ENCODE measurements at places on chromosomes 5 and 9.

GRCh38 chr9:6123416-6123815 is 92.2 kb upstream of the IL33 start:
- H3K27ac ChIP-seq: no peak overlapping the region
- H3K4me1 ChIP-seq: no peaks in the 10 kb centered on the region
- H3K36me3 ChIP-seq: no peaks in the 10 kb centered on the region
- peaks cover 5% of the 10 kb centered on the region for H3K27me3 ChIP-seq
- H3K4me3 ChIP-seq: no peak overlapping the region

GRCh38 chr5:15013654-15014463 is 142.3 kb upstream of the ANKH start:
- no peak overlapping the region for H3K27ac ChIP-seq
- H3K27me3 ChIP-seq: no peaks in the 10 kb centered on the region
- no peaks in the 10 kb centered on the region for H3K36me3 ChIP-seq
- H3K4me1 ChIP-seq: no peaks in the 10 kb centered on the region

DNA sequence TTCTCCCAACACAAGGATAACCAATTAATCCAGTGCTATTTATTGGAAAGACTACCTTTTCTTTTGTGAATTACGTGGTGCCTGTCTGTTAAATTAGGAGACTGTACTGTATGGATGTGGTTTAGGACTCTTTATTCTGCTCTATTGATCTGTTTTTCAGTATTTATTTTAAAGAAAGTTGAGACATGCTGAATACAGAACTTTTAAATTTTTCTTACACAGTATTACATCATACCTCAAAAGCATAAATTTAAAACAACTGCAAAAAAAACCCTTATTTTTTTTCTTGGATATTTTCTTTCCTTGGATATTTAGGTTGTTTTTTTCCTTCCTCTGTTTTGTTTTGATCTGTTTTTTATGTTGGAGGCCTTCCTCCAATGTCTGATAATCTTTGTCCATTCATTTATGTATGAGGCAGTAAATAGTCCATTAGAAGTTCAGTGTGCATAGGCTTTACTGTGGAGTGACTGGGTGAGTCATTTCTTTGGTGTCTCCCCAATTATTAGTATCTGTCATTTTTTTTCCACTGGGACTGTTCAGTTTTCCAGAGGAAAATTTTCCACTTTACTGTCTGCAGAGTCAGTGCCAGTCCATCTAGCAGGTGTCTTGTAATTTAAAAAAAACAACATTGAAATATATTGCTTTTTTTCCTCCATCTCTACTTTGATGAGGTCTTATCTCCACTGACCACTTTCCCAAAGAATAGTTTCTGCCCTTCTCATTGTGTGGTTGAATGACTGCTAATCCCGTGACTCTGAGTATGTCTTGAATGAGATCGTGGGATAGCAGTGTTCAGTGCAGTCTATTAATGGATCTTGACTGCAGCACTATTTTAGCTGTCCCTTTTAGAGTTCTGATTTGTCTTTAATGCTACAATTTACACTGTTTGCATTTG is 15.2 kb downstream of the CYSTM1 start:
- no peak for DNase-seq
- no peaks in the 10 kb centered on the region for H3K36me3 ChIP-seq
- H3K4me3 ChIP-seq: no peak overlapping the region
- H3K27ac ChIP-seq: no peak overlapping the region
- peaks cover 25% of the 10 kb centered on the region for H3K4me1 ChIP-seq
- H3K27me3 ChIP-seq: no peaks in the 10 kb centered on the region

DNA sequence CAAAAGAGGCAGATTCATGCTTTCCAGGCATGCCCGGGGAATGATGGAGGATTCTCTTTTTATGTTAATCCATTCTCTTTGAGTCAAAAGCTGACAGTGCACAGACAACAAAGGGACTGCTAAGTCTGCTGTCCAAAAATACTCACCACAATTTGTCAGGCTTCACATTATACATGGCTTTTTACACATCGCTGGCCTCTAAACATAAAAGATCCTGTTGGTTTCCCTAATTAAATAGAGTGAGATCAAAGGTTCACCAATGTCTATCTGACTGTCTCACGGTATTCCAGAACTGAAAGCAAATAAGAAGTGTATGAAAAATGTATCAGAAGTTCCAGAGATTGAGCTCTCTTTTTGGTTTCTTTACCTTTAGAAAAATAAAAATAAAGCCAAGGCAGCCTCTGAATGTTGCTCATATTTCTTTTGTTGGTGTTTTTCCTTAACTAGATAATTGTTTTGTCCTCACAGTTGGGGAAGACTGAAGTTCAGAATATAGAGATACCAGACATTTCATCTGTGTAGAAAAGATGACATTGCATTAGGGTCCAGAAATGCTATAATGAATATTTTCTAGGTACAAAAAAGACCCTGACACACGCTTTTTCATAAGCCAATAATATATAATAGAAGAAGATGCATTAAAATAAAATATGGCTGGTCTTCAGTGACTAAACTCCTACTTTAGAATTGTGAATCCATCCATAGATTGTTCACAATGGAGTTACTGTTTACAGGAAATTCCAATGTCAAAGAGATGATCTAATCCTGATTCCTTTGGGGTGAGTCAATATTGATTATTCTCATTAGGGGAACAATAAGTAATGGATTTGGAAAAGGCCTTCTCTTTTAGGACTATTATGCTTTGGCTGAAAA is 688.2 kb upstream of the CDH6 start:
- no peaks in the 10 kb centered on the region for H3K27me3 ChIP-seq
- H3K27ac ChIP-seq: no peak overlapping the region
- H3K4me3 ChIP-seq: no peak overlapping the region

DNA sequence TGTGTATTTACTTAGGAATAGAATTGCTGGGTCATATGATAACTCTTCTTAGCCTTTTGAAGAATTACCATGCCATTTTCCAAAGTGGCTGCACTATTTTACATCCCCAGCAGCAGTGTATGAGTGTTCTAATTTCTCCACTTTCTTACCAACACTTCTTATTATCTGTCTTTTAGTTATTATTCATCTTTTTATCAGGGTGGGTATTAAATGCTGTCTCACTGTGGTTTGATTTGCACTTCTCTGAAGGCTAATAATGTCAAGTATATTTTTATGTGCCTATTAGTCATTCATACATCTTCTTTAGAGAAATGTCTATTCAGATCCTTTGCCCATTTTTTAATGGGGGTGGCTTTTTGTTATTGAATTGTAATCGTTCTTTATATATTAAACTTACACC is 36.8 kb downstream of the SLC1A3 start:
- H3K4me3 ChIP-seq: no peak overlapping the region
- no peak overlapping the region for H3K27ac ChIP-seq
- no peaks in the 10 kb centered on the region for H3K36me3 ChIP-seq

GRCh38 chr5:92945605-92946097 is 635.4 kb downstream of the NR2F1-AS1 start:
- no peak for DNase-seq
- no peaks in the 10 kb centered on the region for H3K4me1 ChIP-seq
- no peak overlapping the region for H3K4me3 ChIP-seq
- H3K27ac ChIP-seq: no peak overlapping the region
- H3K27me3 ChIP-seq: no peaks in the 10 kb centered on the region

- no peaks in the 10 kb centered on the region for H3K36me3 ChIP-seq
- DNase-seq: no peak
- no peaks in the 10 kb centered on the region for H3K27me3 ChIP-seq
- H3K27ac ChIP-seq: no peak overlapping the region
- H3K4me1 ChIP-seq: peaks cover 5% of the 10 kb centered on the region
- no peak overlapping the region for H3K4me3 ChIP-seq
These were observed 93.4 kb downstream of the UNC13B start for GRCh38 chr9:35254984-35255857.

DNA sequence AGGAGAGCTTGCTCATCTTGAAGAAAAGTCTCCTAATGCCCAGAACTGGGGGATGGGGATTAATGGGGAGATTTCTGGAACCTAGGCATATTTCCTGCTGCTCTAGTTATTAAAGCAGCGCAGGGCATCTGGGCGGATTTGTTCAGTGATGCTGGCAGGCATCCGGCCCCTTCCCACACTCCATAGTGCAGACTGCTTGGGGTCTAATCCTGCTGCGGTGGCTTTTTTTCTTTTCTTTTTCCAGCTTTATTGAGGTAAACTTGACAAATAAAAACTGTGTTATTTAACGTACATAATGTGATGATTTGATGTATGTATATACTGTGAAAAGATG is 30.7 kb downstream of the PPARGC1B start:
- peaks cover 12% of the 10 kb centered on the region for H3K36me3 ChIP-seq
- H3K4me3 ChIP-seq: no peak overlapping the region
- H3K4me1 ChIP-seq: no peaks in the 10 kb centered on the region
- H3K27me3 ChIP-seq: no peaks in the 10 kb centered on the region

DNA sequence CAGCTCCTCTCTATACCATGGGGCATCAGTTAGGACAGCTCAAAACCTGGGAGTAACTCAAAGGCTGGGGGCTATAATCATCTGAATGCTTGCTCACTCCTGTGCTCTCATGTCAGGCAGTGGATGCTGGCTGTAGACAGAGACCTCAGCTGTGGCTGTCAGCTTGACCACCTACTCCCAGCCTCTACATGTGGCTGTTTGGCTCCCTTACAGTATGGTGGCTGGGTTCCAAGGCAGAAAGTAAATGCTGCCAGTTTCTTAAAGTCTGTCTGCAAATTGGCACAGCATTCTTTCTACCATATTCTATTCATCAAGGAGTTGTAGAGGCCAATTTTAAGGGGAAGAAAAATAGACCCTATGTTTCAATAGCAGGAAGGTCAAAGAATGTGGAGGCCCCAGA is 66.9 kb downstream of the TMC1 start:
- peak overlapping the region; percentile 23 for H3K27ac ChIP-seq
- H3K4me3 ChIP-seq: no peak overlapping the region
- no peak for DNase-seq
- peaks cover 85% of the 10 kb centered on the region for H3K4me1 ChIP-seq

GRCh38 chr5:14156650-14157492 is 13.7 kb downstream of the TRIO start:
- no peaks in the 10 kb centered on the region for H3K36me3 ChIP-seq
- no peak overlapping the region for H3K4me3 ChIP-seq
- peaks cover 42% of the 10 kb centered on the region for H3K4me1 ChIP-seq
- DNase-seq: peak; percentile 27
- no peaks in the 10 kb centered on the region for H3K27me3 ChIP-seq
- H3K27ac ChIP-seq: no peak overlapping the region

GRCh38 chr5:148499452-148499851 is 115.7 kb downstream of the FBXO38 start:
- no peaks in the 10 kb centered on the region for H3K27me3 ChIP-seq
- DNase-seq: no peak
- H3K36me3 ChIP-seq: no peaks in the 10 kb centered on the region
- H3K27ac ChIP-seq: no peak overlapping the region

- H3K4me3 ChIP-seq: no peak overlapping the region
- H3K27me3 ChIP-seq: no peaks in the 10 kb centered on the region
- no peak for DNase-seq
- no peaks in the 10 kb centered on the region for H3K36me3 ChIP-seq
These were observed 55.1 kb downstream of the LHFPL2 start for GRCh38 chr5:78593465-78593864.

DNA sequence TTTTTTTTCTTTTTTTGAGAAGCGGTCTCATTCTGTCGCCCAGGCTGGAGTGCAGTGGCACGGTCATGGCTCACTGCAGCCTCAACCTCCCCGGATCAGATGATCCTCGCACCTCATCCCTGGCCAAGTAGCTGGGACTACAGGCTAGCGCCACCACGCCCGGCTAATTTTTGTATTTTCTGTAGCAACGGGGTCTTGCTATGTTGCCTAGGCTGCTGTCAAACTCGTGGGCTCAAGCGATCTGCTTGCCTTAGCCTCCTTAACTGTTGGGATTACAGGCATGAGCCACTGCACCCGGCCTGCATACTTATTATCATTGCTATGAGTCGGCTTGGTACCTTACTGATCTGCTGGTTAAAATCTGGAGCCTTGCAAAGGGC is 790 bp upstream of the IARS1 start:
- H3K36me3 ChIP-seq: peaks cover 34% of the 10 kb centered on the region
- peak overlapping the region; percentile 73 for H3K27ac ChIP-seq
- DNase-seq: no peak
- no peaks in the 10 kb centered on the region for H3K27me3 ChIP-seq
- peak overlapping the region; percentile 79 for H3K4me3 ChIP-seq

- DNase-seq: peak; percentile 4
- peak overlapping the region; percentile 91 for H3K27ac ChIP-seq
- H3K4me3 ChIP-seq: no peak overlapping the region
These were observed 934 bp upstream of the FCN1 start for GRCh38 chr9:134918646-134919045.

DNA sequence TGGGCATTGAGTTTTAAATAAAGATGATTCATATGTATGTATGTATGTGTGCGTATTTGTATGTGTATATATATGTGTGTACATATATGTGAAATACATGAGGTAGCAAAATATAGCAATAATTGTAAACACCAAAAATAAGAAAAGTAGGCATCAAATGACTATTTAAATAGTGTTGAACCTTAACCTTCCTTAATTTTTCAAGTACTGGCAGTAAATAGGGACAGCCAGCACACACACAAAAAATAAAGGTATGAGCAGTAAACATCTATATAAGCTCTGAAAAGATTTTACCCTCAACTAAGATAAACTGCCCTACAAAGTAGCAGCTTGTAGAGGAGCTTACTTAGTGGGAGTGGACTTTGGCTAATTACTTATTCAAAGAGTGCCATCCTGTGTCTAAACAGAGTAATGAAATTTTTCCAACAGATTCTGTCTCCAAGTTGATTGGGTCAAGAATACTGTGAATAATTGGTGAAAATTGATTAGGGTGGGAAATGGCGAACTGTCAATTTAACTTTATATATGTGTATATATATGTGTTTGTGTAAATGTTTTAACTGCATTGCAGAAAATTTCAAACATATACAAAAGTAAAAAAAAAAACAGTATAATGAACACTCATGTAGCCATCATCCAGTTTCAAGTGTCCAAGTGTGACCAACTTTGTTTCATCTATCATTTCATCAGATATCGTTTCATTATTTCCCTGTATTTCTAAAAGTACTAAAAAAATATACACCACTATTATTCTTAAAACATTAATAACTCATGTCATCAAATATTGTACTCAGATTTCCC is 2.0 kb upstream of the ADAMTS6 start:
- DNase-seq: peak; percentile 13
- peaks cover 3% of the 10 kb centered on the region for H3K27me3 ChIP-seq
- H3K4me3 ChIP-seq: peak overlapping the region; percentile 99
- no peaks in the 10 kb centered on the region for H3K36me3 ChIP-seq
- H3K27ac ChIP-seq: no peak overlapping the region

GRCh38 chr9:126420135-126420534 is 93.5 kb downstream of the MVB12B start:
- DNase-seq: no peak
- H3K4me1 ChIP-seq: peaks cover 11% of the 10 kb centered on the region
- no peaks in the 10 kb centered on the region for H3K36me3 ChIP-seq
- H3K4me3 ChIP-seq: no peak overlapping the region

DNA sequence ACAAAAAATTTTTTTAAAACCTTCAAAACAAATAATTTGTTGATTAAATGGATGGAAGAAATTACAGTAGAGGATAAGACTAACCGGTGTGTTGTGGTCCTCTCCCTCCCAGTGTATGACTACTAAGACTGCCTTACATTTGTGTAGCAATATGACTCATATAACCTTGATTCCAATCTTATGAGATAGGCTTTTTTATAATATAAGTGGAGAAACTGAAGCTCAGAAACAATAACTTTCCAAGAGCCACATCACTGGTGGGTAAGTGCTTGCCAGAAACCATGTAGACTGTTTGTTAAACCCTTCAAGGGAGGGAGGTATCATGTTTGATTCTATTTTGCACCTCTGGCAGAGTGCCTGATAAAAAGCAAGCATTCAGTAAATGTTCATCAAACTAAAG is 47.5 kb downstream of the NLN start:
- no peaks in the 10 kb centered on the region for H3K4me1 ChIP-seq
- no peak overlapping the region for H3K4me3 ChIP-seq
- no peaks in the 10 kb centered on the region for H3K27me3 ChIP-seq
- peaks cover 31% of the 10 kb centered on the region for H3K36me3 ChIP-seq
- H3K27ac ChIP-seq: no peak overlapping the region

- no peak for DNase-seq
- no peak overlapping the region for H3K27ac ChIP-seq
- peaks cover 57% of the 10 kb centered on the region for H3K27me3 ChIP-seq
- H3K4me1 ChIP-seq: no peaks in the 10 kb centered on the region
- H3K36me3 ChIP-seq: no peaks in the 10 kb centered on the region
These were observed 3.3 kb upstream of the HAPLN1 start for GRCh38 chr5:83724001-83724400.

Measured in CD14-positive monocyte (primary cell).